Stimulated activated CD8-positive, alpha-beta memory T cell treated with anti-CD3 and anti-CD28 coated beads, Interleukin-4, amount 100 ng/mL, for 48 hours (primary cell): ENCODE measurements at places on chromosomes 12 and 14.
A peak's percentile ranks its signal among the peaks of the same experiment; 100 is the strongest.

DNA sequence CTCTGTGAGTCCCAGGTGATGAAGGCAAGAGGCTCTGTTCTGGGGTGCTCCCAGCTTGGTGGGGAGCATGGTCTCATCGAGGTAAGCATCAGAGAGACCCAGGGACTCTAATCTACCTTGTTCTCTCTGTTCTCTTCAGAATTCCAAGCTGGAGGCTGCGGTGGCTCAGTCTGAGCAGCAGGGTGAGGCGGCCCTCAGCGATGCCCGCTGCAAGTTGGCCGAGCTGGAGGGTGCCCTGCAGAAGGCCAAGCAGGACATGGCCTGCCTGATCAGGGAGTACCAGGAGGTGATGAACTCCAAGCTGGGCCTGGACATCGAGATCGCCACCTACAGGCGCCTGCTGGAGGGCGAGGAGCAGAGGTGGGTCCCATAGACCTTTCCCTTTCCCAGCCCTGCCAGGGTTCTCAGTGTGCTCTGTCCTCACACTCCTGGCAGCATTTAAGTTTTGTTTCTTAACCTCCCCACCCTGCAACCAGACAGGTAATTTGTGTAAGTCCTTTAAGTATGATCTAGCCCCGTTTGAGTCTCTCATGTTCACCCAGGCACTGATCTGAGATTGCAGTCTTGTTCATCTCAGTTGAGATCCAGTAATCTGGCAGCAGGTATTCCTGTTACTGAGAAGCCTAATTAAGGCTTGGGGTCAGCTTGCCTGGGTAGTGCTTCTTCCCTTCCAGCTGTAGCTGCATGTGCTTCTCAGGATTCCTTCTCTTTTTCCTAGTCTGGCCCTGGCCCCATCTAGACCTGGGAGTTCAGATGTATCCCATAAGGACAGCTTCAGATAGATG lies 14.8 kb upstream of the KRT81 start:
- DNase-seq = no peak

GRCh38 chr12:130498589-130499385 lies 161.1 kb downstream of the PIWIL1 start:
- no peak for DNase-seq

GRCh38 chr14:89241257-89241656 lies 175.8 kb downstream of the FOXN3 start:
- DNase-seq = no peak

- DNase-seq = no peak
Measured at GRCh38 chr12:121314431-121314830, 17.9 kb upstream of the CAMKK2 start.

- peak; percentile 22 for DNase-seq
Measured at GRCh38 chr14:101713621-101714349, 47.7 kb upstream of the PPP2R5C start.

- DNase-seq = peak; percentile 90
Measured at GRCh38 chr14:68911594-68912227, 67.4 kb downstream of the ACTN1 start.

- no peak for DNase-seq
Measured at GRCh38 chr12:46453428-46453827, 80.9 kb upstream of the SLC38A2 start.

GRCh38 chr14:35797796-35798195 lies 11.3 kb downstream of the RALGAPA1 start:
- no peak for DNase-seq

GRCh38 chr12:79057540-79057939 lies 193.0 kb downstream of the SYT1 start:
- DNase-seq = no peak

GRCh38 chr12:87320724-87321123 lies 708.5 kb downstream of the C12orf50 start:
- no peak for DNase-seq

- DNase-seq = no peak
Measured at GRCh38 chr12:106733660-106734059, 40.8 kb upstream of the RIC8B start.

DNA sequence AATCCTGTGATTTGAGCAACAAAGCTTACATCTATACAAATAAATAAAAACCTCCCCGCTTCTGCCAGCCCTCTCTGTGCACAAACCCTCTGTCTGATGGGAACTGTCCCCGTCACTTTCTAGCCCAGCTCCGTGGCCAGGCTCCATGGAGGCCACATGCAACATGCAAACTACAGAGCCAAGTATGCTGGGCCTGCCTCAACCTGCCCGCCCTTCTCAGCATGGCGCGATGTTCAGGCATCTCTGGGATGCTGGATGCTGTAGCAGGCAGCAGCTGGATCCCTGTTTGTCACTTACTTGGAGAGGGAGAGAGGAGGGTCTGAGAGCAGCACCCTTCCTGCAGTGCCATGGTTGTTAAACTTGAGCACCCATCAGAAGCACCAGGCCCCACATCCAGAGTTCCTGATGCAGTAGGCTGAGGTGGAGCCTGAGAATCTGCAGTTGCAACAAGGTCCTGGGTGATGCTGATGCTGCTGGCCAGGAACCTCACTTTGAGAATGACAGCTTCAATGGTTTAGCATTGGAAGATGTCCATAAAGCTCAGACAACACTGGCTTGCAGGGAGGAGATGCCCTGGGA lies 32.4 kb downstream of the CLMN start:
- no peak for DNase-seq

GRCh38 chr14:23443411-23443812 lies 8.0 kb upstream of the MYH7 start:
- peak; percentile 14 for DNase-seq

DNA sequence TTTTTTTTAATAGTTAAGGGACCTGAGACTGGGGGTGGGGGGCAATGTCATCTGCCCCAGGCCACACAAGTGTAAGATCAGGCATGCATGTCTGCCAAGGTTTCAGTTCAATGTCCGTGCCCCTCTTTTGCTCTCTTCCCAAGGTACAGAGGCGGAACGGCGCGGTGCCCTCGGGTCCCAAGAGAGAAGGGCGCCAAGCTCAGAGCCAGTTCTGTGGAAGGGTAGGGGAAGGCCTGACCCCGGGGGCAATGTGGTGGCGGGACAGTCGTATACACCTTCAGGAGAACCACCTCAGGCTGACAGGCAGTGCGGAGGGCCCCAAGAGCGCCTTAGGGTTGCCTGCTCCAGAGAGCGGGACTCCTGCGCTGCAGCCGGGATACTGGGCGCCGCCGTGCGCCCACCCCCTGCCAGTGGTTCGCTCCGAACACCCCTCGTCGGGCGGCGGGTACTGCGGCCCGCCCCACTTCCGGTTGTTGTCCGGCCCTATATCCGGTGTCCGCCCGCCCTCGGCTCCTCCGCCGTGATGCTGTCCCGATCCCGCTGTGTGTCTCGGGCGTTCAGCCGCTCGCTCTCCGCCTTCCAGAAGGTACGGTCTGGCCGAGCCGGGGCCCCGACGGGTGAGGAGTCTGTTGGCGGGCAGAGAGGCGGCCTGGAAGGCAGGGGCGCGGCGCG lies at the start of gene DLST:
Gene DLST (plus strand): TSS at position 486 of the 672 bp plus-strand sequence. CDS start 38 bp downstream, at position 524.
- DNase-seq = peak; percentile 93

- no peak for DNase-seq
Measured at GRCh38 chr12:3354586-3354985, 136.4 kb upstream of the PRMT8 start.

GRCh38 chr12:630656-631632 lies 32.3 kb downstream of the NINJ2 start:
- DNase-seq = peak; percentile 79

DNA sequence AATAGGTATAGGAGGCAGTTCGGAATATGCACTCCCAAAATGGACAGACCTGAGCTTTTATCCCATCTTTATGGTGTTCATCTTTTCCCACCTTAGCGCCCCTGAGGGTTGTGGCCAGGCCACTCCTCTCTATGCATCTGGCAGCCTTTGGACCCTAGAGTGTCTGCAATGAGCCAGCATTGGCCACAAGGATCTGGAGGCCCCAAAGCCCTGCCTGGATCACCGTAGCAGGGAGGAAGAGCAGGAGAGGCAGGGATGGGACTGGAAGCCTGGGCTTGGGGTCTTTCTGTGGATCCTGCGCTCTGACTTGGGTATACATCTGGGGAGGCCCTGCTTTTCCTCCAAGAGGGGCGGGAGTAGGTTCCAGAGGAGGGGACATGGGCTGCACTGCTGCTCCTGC lies 52.5 kb downstream of the PLEKHG3 start:
- DNase-seq = no peak

DNA sequence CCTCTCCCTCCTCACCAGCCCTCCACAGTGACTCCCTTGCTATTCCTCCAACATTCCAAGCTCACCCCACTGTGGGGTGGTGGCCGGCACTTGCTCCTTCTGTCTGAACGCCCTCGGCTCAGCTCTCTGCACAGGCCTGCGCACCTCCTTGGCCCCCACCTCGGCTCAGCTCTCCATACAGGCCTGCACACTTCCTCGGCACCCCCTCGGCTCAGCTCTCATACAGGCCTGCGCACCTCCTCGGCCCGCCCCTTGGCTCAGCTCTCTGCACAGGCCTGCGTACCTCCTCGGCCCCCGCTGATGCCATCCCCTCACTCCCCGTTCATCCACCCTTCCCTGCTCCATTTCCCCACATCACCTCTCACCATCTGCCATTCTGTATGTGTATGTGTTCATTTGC lies 332.7 kb upstream of the FKBP4 start:
- DNase-seq = no peak

GRCh38 chr12:47808050-47808449 lies 11.7 kb downstream of the HDAC7 start:
- DNase-seq = peak; percentile 86

DNA sequence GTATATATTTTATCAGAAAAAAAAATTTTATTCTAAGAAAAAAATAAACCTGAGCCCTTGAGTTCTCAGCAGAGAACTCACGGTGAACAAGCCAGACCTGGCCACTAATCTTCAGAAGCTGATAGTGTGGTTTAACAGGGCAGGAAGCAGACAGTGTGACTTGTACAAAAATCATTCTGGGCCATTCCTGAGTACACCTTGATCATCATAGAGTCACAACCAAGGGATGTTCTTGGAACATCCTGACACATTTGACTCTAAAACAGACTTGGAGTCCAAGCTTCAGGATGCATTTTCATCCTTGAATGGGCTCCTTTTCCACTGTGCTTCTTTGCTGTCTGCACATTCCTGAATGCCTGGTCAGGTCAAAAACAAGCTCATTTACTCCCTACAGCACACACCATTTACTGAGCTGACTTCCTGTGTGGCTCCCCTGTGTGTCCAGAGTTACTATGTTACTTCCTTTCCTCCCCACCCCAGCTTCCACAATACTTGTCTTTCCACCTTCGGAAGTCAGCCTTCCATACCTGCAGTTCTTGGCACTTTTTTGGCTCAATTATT lies 112.0 kb downstream of the ANO6 start:
- DNase-seq = no peak

DNA sequence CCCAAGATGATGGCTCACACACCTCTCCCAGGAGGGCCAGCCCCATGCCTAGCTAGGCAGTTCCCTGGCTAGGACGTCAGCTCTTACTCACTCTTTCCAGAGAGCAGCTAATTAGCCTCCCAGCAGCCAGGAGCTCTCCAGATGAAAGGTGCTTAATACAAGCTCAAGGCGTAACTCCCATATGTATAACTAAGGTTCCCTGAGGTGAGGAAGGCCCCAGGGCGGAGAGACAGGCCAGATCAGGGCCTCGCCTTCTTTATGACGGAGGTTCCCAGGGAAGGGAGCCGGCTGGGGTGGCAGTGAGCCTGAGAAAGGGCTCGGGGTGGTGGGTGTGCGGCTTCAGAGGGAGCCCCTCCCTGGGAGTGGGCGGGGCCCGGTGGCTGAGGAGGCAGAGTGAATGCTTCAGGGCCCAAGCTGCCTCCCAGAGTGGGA lies 26.4 kb upstream of the ZFP36L1 start:
- peak; percentile 40 for DNase-seq

- no peak for DNase-seq
Measured at GRCh38 chr14:89586258-89587135, 169.5 kb upstream of the FOXN3 start.

DNA sequence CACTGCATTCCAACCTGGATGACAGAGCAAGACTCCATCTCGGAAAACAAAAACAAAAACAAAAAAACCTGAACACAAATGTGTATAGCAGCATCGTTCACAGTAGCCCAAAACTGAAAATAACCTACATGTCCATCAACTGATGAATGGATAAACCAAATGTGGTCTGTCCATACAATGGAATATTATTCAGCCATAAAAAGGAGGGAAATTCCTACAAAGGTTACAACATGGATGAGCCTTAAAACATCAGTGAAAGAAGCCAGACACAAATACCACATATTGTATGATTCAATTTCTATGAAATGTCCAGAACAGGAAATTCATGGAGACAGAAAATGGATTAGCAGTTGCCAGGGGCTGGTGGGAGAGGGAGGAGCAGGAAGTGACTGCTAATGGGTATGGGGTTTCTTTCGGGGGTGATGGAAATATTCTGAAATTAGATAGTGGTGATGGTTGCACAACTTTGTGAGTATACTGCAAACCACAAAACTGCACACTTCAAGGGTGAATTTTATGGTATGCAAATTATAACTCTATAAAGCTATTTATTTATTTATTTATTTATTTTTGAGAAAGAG lies 4.0 kb downstream of the MYL2 start:
- DNase-seq = no peak

DNA sequence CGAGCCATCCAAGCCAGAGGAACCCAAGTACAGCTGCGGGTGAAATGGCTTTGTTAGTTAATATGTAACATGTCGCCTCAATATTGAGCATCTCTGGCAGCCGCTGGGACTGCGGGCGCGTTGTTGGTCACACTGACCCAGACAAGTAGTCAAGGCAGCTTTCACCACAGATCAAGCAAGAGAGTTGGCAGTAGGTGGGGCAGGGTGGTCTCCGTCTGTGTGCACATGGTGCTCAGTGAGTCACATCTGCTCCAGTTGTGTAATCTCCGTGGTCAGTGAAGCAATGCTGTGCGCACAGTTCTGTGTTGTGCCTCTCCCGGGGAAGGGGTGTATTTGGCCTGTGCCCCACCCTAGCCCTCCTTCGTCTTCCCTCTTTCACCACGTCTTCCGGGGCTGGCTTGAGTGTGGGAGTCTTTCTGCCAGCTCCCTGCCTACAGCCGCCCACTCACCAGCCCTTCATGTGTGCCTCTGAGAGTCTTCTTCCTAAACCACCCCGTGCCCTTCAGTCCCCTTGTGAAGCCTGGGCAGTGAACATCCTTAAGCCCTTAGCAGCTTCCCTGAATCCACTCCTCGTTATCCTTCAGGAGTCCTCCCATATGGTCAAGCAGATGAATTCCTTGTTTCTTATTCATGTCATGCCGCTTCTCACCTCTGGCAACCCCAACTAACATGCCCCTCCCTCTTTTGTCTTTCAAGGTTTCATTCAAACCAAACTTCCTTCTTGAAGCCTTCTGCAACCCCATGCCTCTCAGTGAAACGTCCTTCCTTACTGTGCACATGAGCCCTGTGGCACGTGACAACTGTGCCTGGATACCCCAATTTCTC lies 242.1 kb downstream of the CACNA1C start:
- peak; percentile 31 for DNase-seq
